ENCODE measurements at places on chromosomes 6 and 20.
A peak's percentile ranks its signal among the peaks of the same experiment; 100 is the strongest.

- peak; percentile 99 for DNase-seq
These were observed 159.1 kb downstream of the TFAP2C start for GRCh38 chr20:56788041-56788670.

- DNase-seq = no peak
These were observed 6.2 kb downstream of the SAPCD1 start for GRCh38 chr6:31768363-31769257.

DNA sequence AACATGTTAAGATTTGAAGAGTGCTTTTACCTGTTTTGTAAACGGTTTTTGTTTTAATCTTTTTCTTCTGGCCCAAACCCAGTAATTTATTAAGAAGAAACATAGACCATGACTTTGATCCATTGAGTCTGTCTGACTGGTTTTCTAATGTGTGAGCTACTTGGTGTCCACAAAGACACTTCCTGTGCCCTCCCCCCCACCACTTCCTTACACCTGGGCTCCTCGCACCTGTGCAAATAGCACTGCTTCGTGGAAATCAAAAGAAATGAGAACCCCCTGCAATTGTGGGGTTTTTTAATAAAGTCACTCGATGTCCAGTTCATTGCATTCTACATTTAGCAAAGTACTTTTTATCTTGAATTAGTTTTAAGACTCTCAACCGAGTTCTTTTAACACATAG is 65.5 kb downstream of the SMOC2 start:
- DNase-seq = no peak

GRCh38 chr6:155498370-155498769 is 42.7 kb upstream of the NOX3 start:
- no peak for DNase-seq

DNA sequence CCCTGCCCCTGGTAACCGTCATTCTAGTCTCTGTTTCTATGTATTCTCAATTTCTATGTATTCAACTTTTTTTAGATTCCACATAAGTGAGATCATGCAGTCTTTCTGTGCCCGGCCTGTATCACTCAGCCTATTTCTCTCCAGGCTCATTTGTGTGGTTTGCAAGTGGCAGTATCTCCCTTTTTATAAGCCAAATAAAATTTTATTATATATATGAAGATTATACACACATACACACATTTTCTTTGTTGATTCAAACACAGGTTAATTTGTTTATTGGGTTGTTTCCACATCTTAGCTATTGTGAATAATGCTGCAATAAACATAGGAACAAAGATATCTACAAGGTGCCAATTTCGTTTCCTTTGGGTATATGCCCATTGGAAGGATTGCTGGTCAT is 571.7 kb downstream of the DHX35 start:
- no peak for DNase-seq

DNA sequence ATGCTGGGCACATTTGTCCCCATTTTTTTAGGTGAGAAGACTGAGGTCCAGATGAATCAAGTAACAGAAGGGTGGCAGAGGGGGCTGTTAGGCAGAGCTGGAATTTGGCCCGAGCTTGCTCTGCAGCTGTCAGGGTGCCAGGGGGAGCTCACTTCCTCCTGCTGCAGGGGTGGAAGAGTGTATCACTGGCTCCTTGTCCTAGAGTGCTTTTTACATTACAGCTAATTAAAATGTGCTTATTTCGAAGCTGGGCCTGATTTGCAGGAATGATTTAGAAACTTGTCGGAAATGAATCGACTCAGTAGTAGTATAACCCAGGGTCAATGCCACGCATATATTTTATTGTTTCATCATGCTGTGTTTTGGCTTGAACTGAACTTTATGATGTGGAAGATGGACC is 11.1 kb downstream of the TOX2 start:
- no peak for DNase-seq

DNA sequence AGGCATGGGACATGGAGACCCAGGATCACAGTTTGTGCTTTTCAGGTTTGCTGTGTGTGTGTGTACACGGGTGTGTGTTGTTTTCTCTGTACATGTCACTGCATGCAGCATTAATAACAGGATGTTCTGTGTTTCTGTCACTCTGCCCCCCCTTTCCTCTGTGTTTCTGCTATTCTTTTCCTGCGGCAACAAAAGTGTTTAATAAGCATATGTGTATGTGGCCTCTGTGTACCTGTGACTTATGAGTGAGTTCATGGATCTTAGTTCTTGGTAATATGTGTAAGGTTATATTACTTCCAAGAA is 9.8 kb downstream of the SYNGAP1 start:
- DNase-seq = no peak

- no peak for DNase-seq
These were observed 3.6 kb downstream of the ESR1 start for GRCh38 chr6:151811081-151811480.

DNA sequence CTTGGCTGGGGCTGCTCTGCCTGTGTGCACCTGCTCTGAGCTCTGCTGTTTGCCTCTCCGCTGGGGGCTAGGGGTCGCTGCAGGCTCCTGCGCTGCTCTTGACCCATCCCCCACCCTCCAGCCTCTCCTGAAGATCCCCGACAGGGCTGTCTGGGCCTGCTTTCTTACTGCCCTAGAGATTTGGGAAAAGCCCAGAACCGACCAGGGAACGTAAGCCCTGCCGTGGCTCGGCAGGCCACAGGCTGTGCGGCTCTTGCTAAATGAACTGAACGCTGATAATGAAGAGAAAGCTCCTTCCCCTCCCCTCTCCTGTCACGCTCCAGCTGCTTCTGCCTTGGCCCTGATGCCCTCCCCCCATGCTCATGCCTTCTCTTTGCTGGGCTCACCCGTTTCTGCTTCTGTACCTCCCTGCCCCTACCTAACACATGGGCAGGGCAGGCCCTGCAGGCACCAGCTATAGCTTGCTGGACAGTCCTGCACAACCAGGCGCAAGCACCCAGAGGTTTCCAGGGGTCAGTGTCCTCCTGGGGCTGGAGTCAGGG is 32.0 kb upstream of the PCMTD2 start:
- DNase-seq = no peak

GRCh38 chr6:104326173-104327001 is 533.3 kb downstream of the HACE1 start:
- DNase-seq = peak; percentile 86

DNA sequence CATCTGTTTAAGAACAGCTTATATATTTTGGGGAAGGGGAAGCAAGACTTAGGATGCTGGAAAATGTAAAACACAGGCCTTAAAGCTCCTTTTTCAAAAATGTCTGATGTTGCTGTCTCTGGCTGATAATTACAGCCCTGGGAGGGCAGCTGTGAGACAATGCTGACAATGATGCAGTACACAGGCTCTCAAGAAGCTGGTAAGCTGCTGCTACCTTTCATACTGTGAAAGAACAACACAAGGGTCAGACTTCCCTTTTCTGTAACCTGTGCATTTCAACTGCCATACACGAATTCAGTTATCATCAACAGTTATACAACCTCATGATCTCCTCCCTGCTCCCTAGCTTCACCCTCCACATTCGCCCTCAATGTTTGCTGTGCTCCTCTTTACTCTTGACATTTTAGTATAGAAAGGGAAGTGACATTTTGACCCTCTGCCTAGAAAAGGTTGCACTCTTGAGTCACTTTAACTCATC is 25.2 kb downstream of the MAP7 start:
- no peak for DNase-seq

DNA sequence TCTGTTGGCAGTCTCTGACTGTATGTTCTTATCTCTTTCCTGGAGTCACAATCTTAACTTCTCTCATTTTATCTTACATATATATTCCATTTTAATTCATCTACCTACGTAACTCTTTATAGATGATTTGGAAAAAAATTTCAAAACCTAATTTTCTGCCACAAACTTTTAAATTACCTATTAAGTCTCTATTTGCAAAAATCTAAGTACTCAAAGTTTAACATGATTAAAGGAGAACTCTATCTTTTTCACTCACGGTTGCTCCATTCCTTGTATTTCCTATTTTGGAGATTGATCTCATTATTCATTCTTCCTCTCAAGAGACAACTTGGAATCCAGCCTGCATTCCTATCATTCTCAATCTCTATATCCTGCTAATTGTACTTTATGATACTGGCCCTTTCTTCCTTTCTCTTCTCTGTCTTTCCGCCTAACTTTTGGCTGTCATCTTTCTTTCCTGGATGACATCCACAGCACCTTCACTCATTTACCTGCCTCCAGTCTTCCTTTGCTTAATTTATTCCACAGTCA is 1071.1 kb upstream of the CITED2 start:
- DNase-seq = peak; percentile 68
